Activated CD4-positive, CD25-positive, alpha-beta regulatory T cell treated with anti-CD3 and anti-CD28 coated beads, Interleukin-2, amount 50 U/mL, for 16 hours (primary cell): ENCODE measurements at places on chromosomes 5 and 9.

- DNase-seq, result no peak
Measured at GRCh38 chr9:78073722-78074121, 42.1 kb upstream of the GNAQ start.

- DNase-seq, result no peak
Measured at GRCh38 chr5:150774145-150774544, 4.4 kb upstream of the SMIM3 start.

GRCh38 chr5:164680812-164681520 is 1175.5 kb downstream of the MAT2B start:
- no peak for DNase-seq

DNA sequence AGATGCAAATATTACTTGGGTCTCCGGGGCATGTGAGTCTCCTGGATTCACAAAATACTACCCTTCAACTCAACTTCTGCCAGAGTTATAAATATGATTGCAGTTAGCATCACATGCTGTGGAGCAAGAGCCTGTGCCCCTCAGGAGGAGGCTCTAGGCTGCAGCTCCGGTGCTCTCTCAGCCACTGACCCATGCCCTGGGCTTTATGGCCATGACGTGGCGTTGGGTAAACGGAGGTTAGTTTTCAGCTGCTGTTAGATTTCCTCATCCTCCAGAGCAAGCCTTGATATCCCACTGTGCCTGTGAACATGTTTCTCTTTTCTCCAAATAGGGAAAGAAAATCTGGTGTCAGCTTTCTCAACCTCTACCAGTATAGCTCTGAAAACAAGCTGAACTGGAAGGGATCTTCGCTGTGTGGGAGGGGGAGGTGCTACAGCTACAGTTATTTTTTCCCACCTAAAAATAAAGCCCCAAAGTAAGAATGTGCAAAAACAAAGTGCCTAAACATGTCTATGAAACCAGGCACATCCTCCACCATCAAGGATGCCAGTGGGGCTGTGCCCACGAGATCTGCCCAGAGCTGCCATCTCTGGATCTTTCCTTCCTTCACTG is 124.4 kb upstream of the GPR151 start:
- no peak for DNase-seq

DNA sequence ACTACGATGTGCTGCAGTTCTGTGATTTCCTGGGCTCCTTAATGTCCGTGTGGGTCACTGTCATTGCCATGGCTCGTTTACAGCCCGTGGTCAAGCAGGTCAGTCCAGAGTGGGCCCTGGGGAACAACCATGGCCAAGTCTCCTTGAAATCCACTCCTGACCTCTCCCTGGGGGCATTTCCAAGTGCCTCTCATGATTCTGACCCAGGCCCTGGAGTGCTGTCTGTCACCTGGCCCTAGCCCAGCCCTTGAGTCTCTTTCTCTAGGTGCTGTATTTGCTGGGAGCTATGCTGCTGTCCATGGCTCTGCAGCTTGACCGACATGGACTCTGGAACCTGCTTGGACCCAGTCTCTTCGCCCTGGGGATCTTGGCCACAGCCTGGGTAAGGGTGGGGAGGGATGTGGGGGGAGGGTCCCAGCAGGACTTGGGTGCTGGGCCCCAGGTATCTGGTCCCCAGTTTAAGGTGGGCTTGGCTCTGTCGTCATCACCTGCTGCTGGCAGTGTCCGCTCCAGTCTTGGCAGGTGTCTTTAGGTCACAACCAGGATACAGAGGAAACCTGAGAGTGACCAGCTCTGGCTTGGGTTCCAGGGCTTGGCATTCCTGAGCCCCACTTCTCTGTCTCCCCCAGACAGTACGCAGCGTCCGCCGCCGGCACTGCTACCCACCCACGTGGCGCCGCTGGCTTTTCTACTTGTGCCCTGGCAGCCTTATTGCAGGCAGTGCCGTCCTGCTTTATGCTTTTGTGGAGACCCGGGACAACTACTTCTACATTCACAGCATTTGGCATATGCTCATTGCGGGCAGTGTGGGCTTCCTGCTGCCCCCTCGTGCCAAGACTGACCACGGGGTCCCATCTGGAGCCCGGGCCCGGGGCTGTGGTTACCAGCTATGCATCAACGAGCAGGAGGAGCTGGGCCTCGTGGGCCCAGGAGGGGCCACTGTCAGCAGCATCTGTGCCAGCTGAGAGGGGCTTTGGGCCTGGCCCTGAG is 17.0 kb downstream of the OR13J1 start:
- DNase-seq, result no peak

DNA sequence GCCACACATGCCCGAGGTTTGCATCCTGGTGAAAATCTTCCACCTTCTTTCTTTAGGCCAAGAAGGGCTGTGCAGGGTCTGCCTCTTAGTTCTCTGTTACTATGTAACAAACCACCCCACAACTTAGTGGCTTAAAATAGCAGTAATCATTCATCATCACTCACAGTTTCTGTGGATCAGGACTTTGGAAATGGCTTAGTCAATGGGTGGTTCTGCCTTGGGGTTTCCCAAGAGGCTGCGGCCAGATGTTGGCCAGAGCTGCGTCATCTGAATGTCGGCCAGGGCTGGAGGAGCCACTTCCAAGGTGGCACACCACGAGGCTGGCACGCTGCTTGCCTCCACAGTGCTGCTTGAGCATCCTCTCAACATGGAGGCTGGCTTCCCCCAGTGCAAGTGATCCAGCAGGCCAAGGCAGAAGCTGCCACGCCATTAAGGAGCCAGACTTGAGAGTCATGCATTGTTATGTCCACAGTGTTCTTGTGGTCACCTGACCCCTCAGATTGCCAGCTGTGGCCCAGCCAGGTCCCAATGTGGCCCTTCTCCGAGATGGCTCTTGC is 135.2 kb downstream of the RXRA start:
- DNase-seq, result no peak

GRCh38 chr9:2833096-2833495 is 10.8 kb downstream of the PUM3 start:
- no peak for DNase-seq

GRCh38 chr5:151012862-151013261 is 7.5 kb upstream of the GPX3 start:
- DNase-seq, result no peak

DNA sequence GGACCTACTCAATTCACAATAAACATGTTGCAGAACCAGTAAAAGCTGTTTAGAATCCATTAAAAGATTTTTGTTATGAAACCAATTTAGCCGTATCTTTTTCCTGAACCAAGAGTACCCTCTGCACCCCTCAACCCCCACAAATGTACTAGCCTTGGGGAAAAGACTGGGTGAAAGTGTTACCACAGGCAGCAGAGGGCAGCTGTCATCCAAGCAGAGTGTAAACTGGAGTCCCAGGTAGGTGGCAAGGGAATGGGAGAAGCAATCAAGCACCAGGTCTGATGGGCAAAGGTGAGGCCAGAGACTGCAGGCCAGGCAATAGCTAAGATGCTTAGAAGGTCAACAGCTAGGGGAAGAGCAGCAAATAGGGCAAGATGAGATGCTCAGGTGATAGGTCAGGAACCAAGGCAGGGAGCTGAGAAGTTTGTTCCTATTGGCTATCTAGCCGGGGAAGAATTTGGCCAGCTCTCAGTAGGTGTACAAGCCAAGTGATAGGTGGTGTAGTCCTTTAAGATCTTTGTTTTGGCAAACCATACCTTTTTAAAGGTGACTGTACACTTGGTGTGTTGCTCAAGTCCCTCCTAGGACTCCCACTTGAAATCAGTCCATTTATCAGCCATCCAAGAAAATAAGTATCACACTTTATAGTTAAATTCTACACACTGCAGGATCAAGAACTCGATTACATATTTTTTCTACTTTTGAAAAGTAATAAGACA is 77.8 kb upstream of the CCDC112 start:
- no peak for DNase-seq

DNA sequence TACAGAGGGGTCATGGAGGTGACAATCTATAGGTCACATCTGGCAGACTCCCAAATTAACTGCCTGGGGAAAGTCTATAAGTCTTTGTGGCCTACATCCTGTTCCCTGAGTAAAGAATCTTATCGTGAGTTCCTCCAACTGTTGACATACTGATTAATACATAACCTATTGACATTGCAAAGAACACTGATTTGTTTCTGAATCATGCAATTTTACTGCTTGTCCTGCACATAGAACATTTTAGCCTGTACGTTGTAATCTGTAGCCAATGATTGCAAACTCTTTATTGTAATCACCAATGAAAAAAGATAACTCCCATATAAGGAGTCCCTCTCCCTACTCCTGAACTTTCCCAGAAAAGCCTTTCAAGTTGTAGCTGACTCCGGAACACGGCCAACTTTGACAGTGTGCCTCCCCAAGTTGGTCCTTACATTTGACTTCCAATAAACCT is 18.8 kb upstream of the OR2K2 start:
- DNase-seq, result no peak

- DNase-seq, result no peak
Measured at GRCh38 chr5:91059409-91059808, 323.7 kb downstream of the ARRDC3 start.

DNA sequence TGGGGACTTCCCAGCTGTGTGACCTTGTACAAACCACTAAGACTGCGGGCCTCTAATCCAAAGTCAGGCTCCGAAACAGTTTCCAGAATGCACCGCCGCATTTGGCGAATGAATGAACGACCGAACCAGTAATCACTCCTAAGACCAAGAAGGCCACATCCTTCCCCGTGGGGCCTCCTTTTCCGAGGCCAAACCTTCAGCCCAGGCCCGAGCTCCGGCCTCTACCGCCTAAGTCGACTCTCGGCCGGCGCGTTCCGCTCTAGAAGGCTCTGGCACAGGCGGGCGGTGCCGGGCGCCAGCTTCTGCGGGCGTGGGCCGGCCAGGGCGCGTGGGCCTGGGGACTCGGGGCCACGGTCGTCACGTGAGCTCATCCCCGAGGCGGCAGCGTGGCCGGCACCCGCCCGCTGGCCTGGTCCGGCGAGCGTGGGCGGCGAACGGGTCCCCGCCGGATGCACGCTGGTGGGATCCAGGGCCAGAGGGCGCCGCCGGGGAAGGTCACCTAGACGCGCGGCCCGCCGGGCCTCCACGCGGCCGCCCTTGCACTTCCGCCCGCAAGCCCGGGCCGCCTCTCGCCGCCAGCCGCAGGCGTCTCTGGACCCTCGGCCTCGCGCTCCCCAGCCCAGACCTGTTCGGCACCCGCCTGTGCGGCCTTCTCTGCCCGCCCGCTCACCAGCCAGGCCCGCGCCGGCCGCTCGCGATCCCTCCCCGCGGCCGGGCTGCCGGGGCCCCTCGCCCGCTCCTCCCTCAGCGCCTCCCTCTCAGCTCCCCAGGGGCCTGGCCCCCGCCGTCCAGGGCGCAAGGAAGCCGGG is 754 bp downstream of the VDAC1 start:
- DNase-seq, result peak; percentile 10

GRCh38 chr9:125160750-125161149 is 17.4 kb upstream of the SCAI start:
- DNase-seq, result no peak

- no peak for DNase-seq
Measured at GRCh38 chr5:11985993-11986392, 81.7 kb upstream of the CTNND2 start.

DNA sequence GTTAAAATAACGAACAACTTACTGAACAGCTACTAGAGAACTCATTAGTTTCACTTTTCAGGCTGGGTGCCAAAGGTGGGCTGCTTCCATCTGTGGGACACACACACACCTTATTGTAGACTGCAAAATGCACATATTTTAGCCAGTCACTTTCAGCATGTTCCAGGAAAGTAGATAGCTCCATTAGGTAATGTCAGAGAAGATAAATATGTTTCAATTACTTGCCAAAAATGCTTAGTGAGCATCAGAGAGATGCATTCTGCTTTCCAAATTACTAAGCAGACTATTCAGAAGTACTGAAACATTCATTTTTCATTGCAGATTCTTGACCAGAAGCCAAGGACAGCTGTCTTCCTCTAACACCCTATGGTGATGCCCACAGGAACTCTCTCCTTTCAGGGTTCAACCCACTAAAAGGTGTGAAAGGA is 56.2 kb upstream of the APC start:
- DNase-seq, result no peak

GRCh38 chr5:14153932-14154731 is 11.0 kb downstream of the TRIO start:
- no peak for DNase-seq

DNA sequence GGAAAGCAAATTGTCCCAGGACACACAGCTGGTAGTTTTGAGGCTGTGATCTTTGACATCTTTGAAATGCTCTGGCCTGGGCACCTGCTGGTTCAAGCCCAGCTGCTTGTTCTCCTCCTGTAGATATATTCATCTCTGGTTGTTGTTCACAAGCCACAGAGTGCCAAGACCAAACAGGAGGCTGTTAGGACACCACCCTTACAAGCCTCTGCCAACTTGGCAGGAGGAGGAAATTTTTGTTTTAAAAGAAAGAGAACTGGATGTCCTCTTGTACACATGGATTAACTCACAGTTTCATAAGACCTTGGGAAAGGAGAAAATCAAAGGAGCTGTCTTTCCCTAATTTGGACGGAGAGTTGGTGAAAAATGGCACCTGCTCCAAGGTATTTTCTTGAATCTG is 8.5 kb upstream of the ZFP62 start:
- no peak for DNase-seq

- no peak for DNase-seq
Measured at GRCh38 chr5:548256-548655, 24.0 kb upstream of the SLC9A3 start.

DNA sequence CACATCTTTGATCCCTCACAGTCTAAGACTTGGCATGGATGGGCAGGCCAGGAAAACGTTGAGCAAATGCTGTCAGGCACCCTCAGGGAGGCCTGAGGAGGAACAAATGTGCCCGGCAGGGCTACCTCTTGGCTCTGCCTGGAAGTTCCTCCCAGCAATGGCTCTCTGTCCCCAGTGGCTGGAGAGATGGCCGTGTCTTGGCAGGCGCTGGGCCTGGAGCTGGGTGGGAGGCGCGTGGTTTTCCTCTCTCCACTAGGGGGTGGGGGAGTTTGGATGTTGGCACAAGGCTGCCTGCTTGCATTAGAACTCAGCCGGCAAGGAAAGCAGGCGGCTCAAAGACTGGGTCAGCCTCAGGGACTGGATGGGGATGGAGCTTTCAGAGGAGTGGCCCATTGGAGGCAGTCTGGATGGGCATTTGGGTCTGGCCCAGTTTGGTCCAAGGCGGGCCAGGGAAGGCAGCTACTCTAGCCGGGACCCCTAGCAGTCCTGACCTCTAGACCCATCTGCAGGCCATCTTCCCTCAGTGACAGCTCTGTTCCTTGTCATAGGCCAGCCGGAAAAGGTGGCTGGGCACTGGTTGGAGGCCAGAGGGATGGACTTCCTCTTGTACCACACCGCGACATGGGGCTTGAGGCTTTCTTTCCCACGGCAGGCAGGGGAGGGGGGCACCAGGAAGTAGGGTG is 68.2 kb upstream of the STC2 start:
- no peak for DNase-seq

DNA sequence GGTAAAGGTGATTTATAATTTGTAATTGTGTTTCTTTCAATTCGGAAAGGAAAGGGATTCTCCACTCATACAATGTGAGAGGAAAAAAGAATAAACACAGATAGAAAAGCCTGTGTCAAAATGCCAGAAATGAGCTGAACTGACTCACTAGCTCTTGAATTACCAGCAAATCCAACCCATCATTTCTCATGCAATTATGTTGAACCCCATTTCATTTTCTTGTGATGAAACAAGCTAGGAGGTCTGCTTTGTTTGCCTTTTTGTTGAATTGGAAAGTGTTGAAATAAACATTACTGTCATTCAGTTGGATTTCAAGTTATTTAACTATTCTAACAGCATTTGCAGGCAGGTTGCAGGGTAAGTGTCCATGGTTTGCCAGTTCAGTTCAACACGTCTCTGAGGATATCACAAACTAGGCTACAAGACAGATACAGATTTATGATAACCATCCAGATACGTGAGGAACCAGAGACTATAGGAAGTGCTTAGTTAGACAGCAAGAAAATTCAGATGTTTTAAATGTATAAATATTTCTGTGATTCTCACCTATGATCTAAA is 547.2 kb downstream of the MAT2B start:
- DNase-seq, result no peak
